ENCODE measurements at places on chromosomes 3 and 15.
A peak's percentile ranks its signal among the peaks of the same experiment; 100 is the strongest.

DNA sequence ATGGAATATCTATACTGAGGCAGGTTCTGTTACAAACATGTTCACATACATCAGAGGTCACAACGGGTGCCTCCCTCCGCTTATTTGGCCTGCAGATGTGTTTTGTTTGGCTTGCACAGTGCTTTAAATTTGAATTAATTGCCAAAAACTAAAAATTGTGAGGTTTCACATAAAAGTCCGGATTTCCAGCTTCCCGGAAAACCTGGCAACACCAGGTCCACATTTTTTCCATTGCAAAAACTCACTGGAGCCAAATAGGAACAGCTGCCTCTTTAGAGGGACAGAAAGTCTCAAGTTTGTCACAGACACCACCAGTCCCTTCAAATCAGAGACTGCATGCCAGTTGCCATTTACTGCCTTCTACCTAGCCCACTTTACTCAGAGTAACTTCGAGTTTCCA lies 205.9 kb upstream of the MDFIC2 start:
- no peak for DNase-seq

DNA sequence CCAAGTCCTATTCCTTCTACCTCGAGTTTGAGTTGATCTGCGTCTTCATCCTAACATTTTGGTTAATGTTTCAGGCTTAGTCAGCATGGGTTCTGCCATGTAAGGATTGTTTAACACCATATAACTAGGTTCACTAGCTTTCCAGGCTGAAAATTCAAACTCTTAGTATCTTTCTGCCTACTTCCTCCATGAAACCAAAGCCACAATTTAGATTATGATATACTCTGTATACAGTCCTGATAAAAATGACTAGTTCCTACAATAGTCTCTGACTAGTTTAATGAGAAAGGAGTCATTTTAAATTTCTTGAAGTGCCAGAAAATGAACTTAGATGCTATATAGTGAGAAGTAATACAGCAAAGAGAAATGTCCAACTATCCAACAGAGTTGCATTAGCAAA lies 6.6 kb upstream of the BTLA start:
- DNase-seq, result no peak

GRCh38 chr15:76127880-76128279 lies 68.1 kb downstream of the TMEM266 start:
- no peak for DNase-seq

GRCh38 chr15:45110256-45110820 lies 3.6 kb downstream of the DUOX2 start:
- DNase-seq, result no peak

- no peak for DNase-seq
These were observed 53.6 kb upstream of the THRB start for GRCh38 chr3:24548278-24548677.

GRCh38 chr15:43913026-43913780 lies 86.4 kb downstream of the WDR76 start:
- no peak for DNase-seq

DNA sequence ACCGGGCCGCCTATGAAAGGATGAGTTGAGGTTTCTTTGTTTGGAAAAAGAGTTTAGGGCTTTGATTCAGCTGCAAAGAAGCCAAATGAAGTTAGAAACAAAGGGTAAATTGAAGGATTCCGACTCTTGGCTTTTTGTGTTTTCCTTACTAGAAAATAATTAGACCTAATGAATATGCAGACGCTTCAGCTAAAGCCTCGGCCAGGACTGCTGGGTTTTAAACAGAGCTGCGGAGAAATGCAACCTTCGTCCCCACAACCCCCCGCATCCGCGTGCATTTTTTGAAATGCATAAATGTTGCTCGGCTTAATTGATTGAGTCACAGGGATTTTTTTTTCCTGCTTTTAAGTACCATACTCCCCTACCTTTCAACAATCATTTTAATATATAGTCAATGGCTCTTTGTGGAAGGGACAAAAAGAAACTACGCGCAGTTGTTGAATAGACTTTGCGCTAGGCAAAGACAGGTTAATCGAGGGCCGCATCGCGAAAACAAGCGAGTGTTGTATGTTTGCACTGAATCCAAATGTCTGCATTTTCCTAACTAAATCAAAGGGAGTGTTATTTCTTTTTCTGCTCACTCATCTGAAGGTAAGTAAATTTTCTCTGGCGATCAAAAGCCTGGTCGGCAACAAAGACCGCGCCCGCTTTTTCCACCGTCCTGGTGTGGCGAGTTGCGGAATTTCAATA lies 1.3 kb upstream of the ZIC4 start:
- DNase-seq, result no peak

DNA sequence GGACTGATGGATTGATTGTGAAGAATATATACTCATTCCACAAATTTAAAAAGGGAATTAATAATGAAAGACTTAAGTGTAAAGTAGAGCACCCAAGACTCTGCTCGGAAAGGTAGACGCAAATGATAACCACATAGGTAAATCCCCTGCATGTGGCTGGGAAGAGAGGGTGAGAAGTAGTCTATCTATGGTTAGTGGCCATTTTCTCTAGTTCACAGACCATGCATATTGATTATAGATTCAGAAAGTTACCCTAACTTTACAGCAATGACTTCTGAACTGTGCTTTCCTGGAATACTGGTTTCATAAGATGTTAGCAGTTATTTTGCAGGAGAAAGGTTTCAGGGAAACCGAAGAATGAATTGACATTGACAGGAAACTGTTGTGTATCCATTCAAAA lies 51.7 kb downstream of the CASR start:
- no peak for DNase-seq

- no peak for DNase-seq
These were observed 66.9 kb downstream of the DCLK3 start for GRCh38 chr3:36697229-36698001.

DNA sequence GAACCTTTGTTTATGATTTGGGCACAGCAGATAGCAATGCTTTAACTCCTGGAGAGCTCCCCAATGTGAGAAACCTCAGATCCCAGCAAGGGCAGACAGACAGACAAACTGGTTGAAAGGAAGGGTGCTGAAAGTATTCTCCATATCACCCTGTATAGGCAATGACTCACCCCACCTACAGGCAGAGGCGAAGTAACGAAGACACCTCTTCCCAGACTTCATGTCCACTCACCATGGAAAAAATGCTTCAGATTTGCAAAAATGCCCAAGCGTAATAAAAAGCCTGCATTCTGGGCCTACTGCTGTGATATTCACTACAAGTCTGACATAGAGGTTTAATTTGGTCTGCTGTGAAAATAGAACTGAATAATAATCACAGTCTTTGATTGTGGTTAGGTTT lies 50.5 kb downstream of the THBS1 start:
- DNase-seq, result no peak

- no peak for DNase-seq
These were observed 38.7 kb downstream of the HSPBAP1 start for GRCh38 chr3:122754929-122755328.

DNA sequence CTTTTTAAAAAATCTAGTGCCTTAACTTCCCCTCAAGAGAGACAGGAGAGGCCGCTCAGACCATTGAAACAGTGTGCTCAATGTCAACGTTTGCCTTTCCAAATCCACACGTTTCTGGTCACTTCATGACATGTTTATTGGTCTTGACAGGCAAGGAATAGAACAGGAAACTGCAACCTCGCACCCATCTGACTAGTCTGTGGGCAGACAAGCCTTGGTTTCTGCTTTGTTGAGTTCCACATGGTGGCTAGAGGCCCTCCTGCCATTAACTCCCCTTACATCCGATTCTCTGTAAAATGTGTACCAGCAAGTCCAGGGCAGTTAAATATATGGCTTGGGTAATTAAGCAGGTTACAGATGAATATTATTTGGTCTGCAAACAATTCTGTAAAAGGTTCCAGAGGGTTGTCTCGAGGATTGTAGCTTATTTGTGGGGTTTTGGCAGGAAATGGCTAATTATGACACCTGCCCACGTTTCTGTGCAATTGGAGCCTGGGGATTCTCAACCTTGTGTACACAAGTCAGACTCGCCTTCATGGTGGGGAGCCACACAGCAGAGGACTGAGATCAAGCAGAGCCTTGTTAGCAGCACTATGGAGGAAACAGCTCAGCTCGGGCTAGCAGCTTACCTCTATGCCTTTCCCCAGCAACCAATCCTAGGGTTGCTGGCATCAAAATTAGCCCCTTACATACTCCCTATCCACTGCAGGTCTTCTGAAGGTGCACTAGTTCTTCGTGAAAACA lies 317.5 kb upstream of the IGF1R start:
- DNase-seq, result no peak

DNA sequence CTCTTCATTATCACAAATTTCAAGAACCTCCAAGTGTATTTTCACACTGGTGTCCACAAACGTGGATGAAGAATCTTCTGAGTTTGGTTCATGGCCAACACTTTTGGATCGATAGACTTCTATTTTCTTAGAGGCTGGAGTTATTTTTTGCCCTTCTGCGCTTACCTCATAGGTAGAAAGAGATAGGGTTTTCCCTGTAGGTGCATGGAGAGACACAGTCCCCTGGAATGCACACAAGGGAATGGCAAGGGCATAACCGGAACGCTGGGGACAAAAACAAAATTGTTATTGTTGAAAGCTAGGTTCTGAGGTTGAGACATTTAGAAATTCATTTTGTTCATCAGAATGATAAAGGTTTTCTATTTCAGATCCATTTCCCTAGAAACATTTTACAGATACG lies 13.7 kb upstream of the DHX36 start:
- DNase-seq, result no peak

DNA sequence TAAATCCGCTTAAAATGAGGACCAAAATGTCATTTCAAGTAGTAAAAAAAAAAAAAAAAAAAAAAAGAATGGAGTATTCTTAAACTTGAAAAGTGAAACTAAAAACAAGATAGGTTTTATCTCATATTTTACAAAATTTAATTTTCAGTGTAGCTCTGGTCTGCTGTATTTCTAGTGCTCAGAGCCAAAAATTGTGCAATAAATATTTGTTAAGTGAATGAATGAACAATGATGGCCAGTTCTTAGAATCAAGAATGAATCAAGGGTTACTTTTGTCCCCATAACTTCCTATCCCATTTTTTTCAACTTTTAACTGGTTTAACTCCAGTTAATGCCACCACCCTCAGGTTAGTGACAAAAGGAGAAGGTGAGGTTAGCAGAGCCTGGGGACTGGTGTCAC lies 214.4 kb downstream of the ABHD5 start:
- DNase-seq, result no peak

DNA sequence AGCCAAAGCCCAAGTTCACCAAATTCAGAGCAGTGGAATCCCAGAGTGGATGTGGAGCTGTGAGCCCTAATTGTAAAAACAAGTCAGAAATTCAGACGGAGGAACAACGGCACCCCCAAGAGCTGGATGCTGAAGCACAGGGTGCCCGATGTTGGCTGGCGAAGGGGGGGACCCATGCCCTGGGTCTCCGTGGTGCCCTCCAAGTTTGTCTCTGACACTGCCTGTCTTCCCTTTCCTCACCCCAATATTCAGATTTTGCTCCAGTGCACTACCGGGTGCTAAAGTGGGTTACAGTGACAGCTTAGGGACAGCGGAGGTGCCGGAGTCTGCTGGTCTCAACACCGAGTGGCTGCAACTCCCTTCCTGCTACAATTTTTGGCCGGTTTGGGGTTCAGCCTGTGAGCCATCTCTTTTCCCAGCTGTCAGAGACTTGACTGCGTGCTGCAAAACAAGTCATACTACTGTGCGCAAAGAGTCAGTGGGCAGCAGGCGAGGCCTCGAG lies 6.6 kb downstream of the GRIP2 start:
- DNase-seq, result no peak

GRCh38 chr3:114218006-114218405 lies 19.4 kb downstream of the ZNF80 start:
- no peak for DNase-seq

DNA sequence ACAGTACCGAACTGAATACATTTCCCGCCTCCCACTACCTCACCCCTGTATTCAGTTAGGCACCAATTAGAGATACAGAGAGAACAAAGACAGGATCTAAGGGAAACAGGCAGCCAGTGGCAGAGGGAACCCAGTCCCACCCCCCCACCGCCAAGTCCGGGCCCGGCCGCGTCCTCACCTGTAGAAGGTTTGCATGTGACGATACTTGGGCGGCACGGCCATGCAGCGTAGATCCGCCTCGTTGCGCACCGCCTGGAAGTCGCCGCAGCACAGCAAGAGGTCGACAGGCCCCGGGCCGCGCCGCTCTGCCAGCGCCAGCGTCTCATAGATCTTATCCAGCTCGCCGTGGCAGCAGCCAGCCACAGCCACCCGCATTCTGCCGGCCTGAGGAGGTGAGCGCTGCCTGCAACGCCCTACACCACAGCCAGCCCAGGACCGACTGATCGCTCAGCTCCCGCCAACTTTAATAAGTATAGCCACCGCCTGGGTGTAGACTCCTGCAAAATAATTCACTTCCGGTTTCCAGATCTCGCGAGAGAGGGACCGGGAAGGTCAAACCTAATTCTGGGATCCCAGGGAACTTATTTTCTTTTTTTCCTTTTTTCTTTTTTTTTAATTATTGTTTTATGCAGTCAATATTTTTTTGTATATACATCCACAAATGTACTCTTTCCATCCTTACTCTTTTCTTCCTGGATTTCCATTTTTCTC lies at the start of gene DBR1:
TSS of gene DBR1 (minus strand) at position 501 of the 711 bp plus-strand sequence. CDS start at position 375, 126 bp downstream.
- DNase-seq, result peak; percentile 54

GRCh38 chr3:170344971-170345370 lies 12.5 kb upstream of the SKIL start:
- DNase-seq, result no peak

DNA sequence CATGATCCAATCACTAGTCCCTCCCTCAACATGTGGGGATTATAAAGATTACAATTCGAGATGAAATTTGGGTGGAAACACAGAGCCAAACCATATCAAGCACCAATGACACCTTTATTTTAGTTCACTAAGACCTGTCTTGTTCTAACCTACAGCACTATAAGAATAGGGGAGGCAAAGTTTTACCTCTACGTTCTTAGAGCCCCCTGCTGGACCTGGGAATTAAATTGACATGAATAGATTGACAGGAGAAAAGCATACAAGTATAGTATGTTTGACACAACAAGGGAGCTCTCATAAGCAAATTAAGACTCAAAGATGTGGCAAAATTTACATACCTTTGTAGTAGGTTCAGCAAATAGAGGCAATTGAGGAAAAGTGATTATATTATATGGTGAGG lies 974.4 kb upstream of the ALCAM start:
- no peak for DNase-seq

GRCh38 chr3:53589201-53589600 lies 94.8 kb downstream of the CACNA1D start:
- no peak for DNase-seq

- no peak for DNase-seq
These were observed 953.8 kb upstream of the ALCAM start for GRCh38 chr3:104412608-104413580.

- no peak for DNase-seq
These were observed 3.2 kb downstream of the SEMA7A start for GRCh38 chr15:74430510-74430951.

DNA sequence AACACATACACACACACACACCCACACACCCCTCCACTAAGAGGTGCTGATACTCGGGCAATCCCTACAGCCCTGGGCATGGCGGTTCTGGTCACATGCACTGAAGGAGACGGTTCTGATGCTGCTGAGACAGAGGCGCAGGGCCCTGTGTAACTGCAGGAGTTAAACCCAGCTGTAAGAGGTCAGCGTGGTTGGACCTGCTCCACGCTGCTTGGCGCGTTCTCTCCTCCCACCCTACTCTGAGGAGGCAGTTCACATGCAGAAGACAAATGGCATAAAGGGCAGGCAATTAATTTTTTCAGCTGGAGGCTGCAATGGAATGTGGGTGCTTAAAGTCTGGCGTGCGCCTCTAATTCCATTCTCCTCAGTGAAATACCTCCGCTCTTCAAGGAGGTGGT lies 35.2 kb downstream of the GRK7 start:
- no peak for DNase-seq

GRCh38 chr15:98900356-98900755 lies 107.2 kb downstream of the PGPEP1L start:
- DNase-seq, result no peak

GRCh38 chr3:127431066-127431465 lies 143.2 kb upstream of the PRR20G start:
- no peak for DNase-seq

- no peak for DNase-seq
These were observed 58.8 kb downstream of the TUBGCP4 start for GRCh38 chr15:43429687-43430086.
